Activated CD4-positive, alpha-beta T cell treated with anti-CD3 and anti-CD28 coated beads, Interleukin-2, amount 50 U/mL, for 48 hours (primary cell): ENCODE measurements at places on chromosomes 13 and 19.

GRCh38 chr19:19113040-19113626, 25.1 kb downstream of the TMEM161A start:
- no peak for DNase-seq

DNA sequence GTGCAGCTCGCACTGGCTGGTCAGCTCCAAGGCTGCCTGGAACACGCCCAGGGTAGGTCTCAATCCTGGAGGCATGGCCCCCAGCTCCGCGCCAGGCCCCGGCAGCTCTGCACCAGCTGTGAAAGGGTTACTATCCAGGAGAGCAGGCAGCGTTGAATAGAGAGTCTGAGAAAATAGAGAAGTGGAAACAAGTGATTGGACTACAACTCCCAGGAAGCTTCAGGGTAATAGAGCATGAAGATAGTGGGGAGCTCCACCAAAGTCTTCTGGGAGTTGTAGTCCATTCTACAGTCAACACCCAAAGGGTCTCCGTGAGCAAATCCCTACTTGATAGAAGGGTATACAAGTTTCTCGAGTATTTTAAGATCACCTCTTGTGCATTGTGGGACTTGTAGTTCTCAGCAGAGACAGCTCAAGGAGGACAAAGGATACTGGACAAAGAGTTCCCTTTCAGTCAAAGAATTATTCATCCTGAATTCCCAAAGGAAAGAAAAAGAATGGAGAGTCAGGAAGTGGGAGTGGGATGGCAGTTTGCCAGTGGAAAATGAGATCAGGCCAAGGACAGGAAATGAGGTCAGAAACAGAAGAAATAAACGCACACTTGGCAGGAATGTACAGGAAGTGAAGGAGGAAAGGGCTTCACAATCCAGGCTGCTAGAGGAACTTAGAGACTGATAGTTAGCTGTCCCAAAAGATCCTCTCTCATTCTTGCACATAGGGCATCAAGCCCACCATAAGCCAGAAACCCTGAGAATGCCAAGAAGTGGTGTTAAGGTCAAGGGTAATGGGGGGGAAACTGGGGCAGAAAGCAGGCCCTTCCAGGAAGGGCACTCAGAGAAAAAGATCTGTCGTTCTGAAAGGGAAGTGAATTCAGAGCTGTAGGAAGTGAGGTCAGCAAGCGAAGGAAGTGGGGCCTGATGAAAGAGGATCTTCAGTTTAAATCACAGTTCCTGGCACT, 5.5 kb upstream of the MAMSTR start:
- no peak for DNase-seq

- peak; percentile 29 for DNase-seq
Observed at GRCh38 chr19:16446724-16447368, 24.9 kb downstream of the EPS15L1 start.

DNA sequence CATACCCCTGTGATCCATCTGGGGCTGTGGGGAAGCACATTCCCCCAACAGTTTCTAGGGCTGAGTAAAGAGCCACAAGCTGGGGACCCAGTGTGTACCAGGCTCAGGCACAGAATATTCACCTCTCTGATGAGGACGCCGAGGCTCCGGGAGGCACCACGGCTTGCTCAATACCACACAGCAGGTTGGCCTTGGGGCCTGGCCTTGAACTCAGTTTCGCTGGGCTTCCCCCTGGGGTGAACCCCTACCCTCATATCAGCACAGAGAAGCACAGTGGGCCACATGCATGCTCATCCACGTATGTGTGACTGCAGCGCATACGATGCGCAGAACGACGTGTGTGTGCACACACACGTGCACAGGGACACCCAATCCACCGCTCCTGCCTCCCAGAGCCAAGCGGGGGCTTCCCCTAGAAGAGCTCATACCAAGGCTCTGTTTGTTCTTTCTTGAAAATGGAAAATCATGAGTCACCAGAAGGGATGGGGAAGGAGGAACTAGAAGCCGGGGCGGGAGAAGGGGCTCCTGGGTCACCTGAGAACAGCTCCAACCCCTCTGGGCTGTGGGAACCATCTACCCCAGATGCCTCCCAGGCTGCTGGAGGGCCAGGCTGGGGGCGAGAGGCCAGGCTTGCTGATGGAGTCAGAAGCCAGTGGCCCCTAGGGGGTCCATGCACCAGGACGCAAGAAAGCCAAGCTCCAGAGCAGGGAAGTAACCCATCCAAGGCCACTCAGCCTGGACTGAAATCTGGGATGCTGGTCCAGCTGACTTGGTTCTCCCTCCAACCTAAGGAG, 4.9 kb upstream of the PDE4C start:
- no peak for DNase-seq

- no peak for DNase-seq
Observed at GRCh38 chr19:45809643-45810159, 5.4 kb downstream of the RSPH6A start.

DNA sequence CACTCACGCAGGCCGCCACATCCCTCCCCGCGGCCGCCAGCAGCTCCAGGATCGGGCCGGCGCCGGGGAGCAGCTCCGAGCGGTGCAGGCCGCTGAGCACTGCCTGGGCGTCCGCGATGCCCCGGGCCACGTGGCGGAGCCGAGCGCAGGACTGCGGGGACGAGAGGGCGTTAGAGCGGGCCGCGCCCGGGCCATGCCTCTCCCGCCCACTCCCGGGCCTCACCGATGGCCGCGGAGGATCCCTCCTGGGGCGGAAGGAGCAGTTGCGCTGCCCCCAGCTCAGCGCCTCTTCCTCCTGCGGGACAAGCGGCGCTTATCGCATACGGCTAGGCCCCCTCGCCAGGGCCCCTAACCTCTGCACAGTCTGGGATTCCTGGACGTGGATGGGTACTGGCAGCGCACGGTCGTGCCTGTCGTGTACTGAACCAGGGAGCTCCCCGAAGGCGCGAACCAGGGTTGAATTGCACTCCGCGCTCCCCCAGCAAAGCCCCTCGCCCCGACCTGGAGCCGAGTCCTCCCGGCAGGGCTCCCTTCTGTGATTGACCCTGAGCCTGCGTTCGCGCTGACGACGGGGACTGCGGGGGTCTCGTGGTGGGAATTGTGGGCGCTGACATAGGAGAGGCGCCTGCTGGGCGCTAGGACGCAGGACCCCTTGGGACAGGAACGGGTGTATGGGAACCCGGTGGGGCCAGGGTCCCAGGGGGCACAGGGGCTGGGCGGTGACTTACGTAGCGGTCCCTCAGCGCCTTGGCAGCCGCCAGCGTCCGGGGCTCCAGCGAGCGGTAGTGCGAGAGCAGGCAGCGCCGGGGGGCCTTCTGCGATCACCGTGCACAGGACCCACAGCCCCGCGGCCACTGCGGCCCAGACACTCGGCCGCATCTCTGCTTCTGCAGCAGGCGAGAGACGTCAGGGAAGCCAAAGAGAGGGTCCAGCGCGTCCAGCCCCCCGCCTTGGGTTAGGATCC, 673 bp downstream of the IFNL4 start:
- no peak for DNase-seq

- DNase-seq: no peak
Observed at GRCh38 chr13:78185700-78186099, 267.1 kb upstream of the EDNRB start.

DNA sequence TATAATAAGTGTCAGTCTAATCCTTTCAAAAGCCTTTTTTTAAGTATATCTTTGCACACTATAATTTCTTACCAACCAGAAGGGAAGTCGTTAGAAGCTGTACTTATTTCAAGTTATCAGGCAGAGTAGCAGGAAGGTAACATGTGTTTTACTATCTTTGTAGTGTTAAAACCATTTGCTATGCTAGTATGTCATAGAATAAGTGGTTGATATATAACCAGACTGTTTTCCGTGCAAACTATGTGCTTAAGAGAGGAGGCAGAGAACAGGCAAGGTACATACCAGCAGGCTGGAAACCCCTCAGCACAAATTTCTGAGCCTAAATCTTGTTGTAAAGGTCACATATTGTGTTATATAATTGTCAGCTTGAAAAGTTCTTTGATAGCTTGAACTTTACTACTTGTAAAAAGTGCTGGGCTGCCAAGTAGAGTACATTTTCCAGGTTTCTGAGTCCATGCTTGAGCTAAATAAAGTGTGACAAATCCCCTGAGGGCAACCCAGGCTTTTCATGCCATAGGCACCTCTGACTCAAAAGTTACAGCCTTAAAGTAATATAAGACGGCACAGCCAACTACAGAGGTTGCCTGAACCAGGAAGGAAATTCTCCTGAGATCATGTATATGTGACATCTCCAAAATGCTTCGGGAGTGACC, 1297.4 kb downstream of the PCDH9 start:
- DNase-seq: no peak

- no peak for DNase-seq
Observed at GRCh38 chr13:50990065-50990817, 80.7 kb downstream of the RNASEH2B start.

GRCh38 chr19:42422901-42423461, 4.2 kb downstream of the LIPE start:
- peak; percentile 54 for DNase-seq

GRCh38 chr13:50915565-50915964, 6.0 kb downstream of the RNASEH2B start:
- peak; percentile 35 for DNase-seq

DNA sequence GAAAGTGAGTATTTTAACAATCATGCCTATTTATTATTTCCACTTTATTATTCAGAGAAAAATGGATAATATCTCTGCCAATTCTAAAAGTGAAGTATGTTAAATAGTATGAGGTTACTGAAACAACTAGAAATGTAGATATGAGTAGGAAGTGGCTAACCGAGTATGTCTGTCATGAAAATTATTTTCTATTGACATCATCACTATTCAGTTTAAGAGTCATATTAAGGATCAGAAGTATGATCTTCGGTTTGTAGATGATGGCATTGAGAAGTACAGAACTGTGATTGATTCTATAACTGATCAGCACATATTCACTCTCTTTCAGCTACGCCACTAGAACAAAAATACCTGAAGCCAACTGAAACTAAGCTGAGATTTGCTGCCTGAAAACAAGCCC, 146.4 kb upstream of the SLITRK5 start:
- no peak for DNase-seq

- DNase-seq: no peak
Observed at GRCh38 chr19:7098096-7098495, 28.6 kb downstream of the ZNF557 start.

GRCh38 chr13:44243198-44243857, 130.3 kb upstream of the SERP2 start:
- DNase-seq: no peak

DNA sequence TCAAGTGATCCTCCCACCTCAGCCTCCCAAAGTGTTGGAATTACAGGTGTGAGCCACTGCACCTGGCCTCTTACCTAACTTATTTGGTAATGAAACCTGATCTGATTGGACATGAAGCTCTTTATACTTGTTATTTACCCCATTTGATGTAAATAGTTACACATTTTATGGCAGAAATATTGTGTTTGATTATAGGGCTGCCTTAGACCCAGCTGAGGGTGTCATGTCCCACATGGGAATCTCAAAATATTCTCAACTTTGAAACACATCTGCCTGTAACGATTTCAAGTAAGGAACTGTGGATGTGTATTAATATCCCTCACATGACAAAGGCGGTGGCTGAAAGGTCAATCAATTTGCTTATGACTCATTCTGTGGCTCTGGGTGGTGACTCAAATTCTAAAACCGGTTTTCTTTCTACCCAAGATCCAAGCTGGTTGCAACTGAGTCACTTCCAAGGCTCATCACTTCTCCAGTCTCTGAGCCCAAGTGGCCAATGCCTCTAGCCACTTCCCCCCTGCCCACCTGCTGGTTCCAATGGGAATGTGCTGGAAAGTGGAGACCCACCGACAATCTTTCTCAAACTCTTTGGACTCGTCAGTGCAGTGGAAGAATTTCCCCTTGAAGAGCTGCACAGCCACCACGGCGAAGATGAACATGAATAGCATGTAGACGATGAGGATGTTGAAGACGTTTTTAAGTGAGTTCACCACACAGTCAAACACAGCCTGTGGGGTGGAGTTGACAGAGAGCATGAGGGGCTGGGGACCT, 110.9 kb downstream of the IER2 start:
- peak; percentile 19 for DNase-seq

GRCh38 chr19:14028901-14029300, 953 bp downstream of the RLN3 start:
- no peak for DNase-seq

- no peak for DNase-seq
Observed at GRCh38 chr13:110850840-110851239, 64.0 kb downstream of the ANKRD10 start.

DNA sequence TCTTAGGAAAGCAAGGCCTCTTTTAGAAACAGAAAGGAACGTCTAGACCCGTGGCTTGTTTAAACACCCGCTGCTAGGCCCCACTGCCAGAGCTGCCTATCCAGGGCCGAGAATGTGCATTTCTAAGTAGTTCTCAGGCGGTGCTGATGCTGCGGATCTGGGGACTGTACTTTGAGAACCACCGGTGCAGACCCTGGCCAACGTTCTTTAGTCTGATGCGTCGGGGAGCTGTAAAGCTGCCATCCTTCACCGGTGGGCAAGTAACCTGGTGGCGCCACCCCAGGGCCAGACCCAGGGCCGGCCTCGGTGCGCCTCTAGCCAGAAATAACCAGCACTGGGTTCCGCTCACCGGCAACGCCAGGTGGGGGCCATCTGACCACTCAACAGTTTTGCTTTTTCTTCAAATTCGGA, 47.1 kb downstream of the TGDS start:
- no peak for DNase-seq

DNA sequence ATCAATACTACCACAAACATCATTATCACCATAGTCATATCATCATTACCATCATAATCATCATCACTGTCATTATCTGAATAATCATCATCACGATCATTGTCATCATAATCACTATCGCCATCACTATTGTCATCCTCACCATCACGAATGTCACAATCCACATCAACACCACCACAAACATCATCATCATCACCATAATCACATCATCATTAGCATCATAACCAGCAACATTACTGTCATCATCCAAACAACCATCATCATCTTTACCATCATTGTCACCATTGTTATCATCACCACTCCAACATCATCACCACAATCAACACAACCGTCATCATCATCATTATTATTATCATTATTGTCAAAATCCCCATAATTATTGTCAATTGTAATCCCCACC, 61.2 kb downstream of the MBD3L1 start:
- no peak for DNase-seq

DNA sequence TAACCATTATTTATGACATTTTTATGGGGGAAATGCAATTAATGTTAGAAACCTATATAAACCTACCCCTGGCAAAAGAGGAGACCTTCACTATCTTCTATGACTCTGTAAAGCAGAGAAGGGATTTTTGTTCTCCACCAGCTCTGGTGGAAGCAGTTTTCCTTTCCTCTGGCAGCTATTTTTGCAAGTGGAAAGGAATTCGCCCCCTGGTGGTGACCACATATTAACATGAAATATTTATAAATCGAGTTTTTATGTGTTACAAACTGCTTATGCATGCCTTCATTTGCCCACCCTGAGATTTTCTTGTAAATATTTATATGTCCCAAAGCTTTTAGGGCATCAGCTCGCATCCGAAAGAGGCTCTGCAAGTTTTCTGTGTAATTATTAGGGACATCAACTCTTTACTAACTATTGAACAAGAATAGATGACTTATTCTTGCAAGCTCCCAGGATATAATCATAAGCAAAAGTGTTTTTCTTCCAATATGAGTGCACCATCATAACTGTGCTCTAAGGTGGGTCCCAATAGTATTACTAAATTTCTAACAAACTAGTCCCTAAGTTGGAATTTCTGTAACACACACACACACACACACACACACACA, 62.4 kb downstream of the SERTM1 start:
- peak; percentile 32 for DNase-seq

- DNase-seq: no peak
Observed at GRCh38 chr13:109418111-109418510, 368.3 kb downstream of the IRS2 start.
